ENCODE measurements at places on chromosomes 2 and 18.

DNA sequence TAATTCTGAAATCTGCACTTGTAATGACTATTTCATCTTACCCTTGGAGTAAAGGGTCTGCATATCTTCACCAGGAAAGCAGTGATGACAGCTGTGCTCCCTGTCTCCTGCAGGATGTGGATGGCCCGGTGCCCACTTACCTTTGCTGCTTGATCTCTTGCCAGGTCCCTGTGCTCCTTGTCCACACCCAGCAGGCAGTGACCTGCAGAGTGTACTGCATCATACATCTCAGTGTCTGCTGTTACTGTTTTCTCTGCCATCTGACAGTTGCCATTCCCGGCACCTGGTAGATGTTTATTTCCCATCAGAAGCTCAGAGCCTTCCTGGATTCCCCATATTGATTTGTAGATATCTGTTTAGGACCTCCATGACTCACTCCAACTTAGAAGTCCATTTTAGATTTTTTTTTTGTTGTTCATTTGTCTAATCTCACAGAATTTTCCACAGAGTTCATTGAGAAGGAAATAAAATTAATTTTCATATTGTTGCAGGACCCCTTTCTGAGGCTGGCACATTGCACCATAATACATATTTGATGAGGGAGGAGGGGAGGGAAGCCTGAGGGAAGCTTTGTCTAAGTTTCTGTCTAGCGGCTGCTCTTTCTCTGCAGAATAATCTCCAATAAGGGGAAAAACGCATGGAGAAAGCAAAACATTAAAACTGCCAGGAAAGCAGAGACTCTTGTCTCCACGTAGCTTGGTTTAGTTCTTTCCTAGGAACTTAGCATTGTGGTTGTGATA, 697.5 kb upstream of the RAB6C start:
- DNase-seq = no peak

DNA sequence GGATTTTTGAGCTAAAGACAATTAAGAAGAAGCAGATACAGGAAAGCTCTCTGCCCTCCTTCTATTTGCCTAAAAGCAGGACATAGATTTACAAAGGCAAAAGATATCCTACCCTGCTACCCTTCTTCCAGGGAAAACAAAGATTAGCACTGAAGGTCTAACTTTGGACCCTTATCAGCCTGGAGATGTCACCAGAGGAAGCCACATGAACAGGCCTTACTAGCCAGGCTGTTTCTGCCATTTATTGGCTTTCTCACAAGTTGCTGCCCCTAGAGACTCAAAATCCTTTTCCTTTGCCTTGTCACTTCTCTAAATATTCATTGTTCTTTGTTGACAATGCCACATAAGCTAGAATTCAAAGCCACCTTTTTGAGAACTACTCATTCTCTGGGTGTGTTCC, 147.3 kb downstream of the B3GNT2 start:
- DNase-seq = no peak

DNA sequence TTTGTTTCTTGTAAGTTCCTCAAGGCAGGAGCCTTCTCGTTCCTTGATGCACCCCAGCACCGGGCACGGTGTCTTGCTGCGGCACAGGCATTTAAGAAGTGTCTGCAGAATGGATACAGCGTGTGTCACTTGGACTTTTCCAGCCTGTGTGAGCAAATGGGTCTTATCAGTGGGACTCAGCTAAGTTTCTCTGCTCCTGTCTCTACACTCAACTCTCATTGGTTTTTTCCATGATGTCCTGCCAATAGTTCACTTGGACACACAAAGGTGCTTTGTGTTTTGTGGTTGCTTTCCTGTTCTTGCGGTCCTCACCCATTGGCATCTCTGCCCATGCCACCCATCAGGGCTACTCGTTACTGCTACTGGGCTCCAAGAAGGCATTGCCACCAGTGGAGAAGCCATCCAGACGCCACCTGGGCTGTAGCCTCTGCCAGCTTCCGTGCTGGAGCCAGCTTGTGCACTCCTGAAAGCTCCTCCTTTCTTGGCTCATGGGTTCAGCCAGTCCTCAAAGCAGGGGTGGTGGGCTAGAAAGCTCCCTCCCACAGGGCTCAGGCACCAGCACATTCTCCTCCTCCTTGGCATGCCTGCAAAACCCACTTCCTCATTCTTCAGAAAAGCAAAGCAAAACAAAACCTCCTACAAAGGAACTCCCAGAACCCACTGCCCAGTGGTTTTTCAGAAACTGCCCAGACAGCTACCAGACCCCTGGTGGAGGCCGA, 41.4 kb downstream of the IL1R2 start:
- no peak for DNase-seq

DNA sequence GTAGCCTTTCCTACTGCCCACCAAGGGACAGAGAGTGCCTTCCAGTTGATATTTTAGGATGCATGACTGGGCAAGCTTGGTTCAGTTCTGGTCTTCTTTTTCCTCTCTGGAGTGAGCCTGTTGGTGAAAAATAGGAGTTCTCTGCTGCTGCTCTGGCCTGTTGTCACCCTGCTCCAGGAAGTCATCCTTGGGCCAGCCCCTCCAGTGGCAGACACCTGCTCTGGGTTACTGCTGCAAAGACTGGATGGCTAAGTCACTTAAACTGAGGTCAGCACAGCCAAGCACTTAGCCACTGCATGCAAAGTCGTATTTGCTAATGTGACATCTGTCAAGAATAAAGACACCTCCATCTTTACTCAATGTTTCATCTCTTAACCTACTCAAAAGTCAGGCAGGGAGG, 219.6 kb upstream of the ID2 start:
- DNase-seq = no peak

GRCh38 chr2:210557721-210558120, 1.3 kb downstream of the CPS1 start:
- no peak for DNase-seq

- DNase-seq = no peak
Measured at GRCh38 chr18:66603941-66604627, at the start of gene CDH19. Gene CDH19, minus strand, starts transcription at chr18:66604090. Its CDS starts 31,886 bp downstream, at chr18:66572204.

DNA sequence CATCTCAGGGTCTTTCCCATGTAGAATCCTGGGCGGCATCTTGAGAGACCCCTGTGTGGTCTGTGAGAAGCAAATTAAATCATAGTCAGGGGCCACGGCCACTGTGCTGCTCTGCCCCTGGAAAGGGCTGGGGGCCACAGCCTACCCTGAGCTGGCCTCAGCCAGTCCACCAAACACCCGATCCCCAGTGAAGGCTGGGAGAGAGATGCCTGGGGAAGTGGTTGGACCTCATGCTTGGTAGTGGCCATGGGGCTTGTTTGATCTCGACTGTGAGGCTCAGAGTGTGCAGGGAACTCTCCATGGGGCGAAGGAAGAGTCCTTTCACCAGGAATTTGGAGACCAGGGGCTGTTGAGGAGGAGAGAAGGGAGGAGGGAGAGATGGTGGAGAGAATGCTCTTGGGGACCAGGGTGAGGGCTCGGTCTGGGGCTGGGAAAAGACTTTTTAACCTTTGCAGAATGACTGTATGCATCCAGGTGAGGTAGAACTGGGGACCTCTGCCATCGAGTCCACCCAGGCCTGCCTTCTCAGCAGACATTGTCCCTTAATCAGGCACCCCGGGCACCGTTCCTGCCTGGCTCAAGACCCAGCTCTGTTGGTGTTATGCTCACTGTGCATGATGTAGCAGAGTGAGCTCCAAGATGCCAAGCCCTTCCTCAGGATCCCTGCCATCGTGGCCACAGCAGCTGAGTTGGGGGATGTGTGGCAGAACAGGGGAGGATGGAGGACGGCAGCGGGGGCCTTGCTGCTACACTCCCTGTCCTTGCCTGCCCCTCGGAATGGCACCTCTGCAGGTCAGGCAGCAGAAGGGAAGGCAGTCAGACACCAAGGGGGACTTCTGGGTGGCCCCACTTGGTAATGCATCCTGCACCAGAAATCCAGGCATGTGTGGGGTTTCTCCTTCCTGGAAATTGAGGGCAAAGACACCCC, 249.9 kb downstream of the DYSF start:
- no peak for DNase-seq

DNA sequence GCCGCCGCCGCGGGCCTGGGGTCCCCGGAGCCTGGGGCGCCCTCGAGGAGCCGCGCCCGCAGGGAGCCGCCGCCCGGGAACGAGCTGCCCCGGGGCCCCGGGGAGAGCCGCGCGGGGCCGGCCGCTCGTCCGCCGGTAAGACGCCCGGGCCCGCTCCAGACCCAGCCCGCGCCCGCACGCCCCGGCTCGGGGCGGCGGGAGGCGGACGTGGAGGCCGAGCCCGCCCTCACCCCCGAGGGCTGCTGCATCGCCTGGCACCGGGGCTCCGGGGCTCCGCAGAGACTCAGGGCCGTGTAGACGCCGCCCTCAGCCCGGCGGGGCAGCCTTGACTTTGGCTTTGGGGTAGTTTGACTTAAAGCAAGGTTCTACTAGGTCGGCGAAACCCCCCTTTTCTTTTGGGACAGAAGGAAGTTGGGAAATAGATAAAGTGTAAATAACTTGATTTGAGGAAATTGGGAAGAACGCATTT, 335 bp downstream of the ERFE start:
- DNase-seq = no peak

DNA sequence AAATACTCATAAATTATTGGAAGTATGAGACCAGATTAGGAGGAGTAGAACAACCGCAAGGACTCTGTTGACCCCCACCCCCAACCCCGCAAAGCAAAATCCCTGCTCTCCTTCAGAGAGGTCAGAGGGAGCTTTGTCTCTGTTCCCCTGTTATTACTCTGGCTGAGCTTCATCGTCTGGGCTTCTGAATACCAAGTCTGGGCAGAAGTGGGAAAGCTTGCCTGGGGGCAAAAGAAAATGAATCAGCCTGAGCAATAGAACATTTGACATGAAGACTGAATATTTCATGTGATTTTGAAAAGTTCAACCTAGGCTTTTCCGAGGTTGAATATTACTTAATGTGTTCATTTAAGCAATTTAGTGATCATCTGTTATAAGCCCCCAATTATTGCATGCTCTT, 114.6 kb upstream of the ARHGAP28 start:
- DNase-seq = no peak

- DNase-seq = no peak
Measured at GRCh38 chr2:223121283-223121682, 69.3 kb downstream of the KCNE4 start.

DNA sequence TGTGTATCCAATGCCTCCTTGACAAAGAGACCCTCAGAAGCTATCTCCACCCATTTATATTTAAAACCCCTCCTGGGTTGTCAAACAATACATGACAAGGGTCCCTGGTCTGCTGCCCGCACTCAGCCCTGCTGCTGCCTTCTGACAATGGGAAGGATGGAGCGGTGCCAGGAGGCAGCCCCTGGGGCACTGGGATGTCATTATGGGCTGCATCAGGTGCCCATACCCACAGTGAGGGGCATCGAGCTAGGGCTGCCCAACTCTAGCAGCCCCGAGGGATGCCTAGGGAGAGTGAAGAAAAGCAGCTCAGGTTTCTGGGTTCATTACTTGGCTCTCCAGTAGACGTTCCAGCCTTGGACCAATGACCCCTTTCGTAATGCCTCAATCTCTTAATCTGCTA, 301.7 kb downstream of the ALK start:
- no peak for DNase-seq

GRCh38 chr2:234496055-234496834, 636 bp downstream of the ARL4C start:
- DNase-seq = peak; percentile 80

DNA sequence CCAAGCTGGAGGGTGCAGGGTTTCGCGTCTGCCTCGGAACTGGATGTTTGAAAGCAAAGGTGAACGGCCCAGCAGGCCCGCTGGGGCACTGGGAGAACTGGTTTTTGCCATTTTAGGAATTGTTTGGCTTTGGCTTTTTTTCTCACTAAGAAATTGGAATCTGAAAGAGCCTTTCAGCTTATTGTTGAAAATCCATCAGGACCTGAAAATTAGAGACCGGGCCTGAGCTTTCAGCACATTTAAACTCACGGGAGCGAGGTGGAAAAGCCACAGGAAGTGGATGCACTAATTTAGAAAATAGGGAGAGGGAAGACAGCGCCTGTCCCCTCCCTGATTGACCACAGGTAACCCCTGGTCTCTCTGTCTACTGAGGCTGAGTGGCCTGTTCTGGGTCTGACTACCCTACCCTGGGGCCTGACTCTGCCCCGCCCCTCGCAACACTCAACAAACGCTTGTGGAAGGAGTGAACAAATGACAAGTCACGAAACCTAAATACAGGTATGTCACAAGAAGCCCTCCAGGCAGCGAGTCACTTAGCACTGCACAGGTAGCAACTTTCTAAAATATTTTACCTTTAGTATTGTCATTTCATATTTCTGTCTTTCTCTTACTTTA, 100.3 kb upstream of the MBOAT2 start:
- no peak for DNase-seq

- no peak for DNase-seq
Measured at GRCh38 chr2:198861080-198861479, 596.7 kb downstream of the SATB2 start.

DNA sequence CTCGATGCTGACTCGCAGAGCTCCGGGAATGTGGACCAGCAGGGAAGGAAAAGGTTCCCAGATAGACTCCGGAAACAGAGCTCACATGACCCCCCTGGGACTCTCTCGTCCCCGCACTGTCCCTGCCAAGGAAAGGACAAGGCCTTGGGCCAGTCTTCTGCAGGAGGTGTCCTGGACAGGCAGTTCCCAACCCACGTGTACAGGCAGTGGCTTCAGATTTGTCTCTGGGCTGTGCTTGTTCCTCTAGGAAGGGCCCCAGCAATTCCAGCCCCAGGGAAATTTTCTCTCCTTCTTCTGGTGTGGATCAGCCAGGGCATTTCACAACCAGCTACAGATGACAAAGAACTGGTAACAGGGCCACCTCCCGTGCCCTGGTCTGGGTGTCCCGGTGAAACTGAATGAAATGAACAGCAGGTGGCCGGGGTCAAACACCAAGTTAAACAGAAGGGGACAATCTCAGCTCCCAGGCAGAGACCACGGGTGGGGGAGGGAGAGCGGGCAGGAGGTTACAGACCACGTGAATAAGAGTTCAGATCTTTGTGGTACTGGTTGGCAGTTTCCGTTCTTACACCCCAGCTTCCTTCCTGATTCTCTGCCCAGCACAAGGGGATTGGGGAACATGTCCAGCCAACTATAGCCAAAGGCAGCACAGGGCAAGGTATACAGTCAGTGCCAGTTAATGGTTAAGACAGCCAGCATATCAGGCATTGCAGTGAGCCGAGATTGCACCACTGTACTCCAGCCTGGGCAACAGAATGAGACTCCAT, 52.2 kb upstream of the CAB39 start:
- no peak for DNase-seq

DNA sequence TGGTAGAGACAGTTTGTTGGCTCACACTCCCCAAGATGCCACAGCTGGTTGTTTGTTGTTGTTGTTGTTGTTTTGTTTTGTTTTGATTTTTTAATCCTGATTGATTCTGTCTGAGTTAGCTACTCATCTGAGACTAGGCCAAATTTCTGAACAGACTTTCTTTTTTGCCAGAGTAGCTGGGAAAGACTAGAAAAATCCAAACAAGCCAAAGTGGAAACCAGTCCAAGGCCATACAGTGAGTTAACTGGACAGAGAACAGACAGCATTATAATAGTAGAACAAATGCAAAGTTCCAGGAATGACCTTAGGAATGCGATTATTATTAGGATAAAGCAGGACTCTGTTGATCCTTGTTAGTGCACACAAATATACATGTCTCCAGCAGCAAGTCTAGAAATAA, 43.8 kb upstream of the CYP26B1 start:
- no peak for DNase-seq

GRCh38 chr2:201532686-201533304, 81.3 kb downstream of the STRADB start:
- DNase-seq = no peak

GRCh38 chr2:5330961-5331360, 361.2 kb upstream of the SOX11 start:
- no peak for DNase-seq

All from T-helper 1 cell (primary cell).